ENCODE measurements at places on chromosomes 2 and 18.

DNA sequence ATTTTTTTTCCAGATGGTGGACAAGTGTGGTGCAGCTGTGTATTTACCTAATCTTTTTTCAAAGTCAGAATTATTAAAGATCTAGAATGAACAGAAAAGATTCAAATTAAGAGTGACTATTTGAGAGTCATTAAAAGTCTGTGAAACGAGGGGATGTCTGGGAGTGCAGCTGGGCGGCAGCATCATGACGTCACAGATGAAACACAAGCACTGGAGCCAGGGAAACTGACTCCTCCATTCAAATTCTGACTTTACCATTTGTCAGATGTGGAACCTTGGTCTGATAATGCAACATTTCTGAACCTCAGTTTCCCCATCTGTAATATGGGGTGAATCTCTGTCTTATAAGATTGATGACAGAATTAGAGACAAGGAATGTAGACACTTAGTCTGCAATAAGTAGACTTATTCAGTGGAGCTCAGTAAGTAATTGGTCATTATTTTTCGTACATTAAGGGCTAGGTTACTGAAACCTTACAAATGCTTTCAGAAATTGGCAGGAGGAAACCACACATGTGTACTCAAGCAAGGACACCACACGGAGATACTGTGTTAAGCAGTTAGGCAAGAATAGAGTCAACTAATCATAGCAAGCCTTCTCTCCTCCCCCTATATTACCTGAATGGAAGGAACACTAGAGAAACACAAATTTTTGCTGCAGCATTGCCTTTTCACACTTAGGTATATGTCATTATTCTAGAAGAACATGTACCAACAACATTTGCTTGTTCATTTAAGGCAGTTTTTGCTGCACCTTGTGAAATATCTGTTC, 27.8 kb upstream of the CXXC1 start:
- DNase-seq: no peak

GRCh38 chr2:98446850-98447249, 2.2 kb downstream of the INPP4A start:
- DNase-seq: no peak

DNA sequence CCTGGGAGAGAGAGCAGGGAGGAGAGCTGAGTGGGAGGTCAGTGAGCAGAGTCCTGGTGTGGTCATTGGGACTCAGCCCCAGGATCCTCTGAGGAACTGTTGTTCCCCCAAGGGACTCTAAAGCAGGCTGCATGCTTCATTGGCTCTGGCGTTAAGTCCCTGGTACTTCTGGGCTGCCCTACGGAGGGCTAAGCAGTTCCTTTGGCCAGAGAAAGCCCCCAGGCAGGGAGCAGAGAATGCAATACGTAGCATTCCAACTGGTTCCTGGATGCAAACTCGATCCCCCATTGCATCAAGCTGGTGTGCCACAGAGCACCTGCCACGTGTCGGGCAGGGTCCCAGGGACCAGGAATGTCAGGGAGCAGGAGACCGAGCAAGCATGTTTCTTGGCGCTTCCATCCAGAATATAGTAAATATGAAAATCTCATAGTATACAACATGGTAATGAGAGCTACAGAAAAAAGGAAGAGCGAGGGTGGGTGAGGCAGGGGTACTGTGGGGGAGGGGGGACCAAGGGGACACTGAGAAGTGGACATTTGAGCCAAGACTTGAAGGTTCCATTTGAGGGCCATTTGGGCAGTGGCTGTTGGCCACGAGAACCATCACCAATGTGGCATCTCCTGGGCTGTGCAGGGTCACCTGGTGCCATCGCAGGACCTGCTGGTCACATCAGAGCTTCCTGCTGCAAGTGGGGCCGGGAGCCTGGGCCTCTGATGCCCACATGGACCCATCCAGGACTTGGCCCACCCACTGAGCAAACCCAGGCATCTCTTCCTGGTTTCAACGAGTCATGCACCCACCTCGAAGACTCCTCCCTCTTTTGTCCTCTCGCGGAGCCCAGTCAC, 160.4 kb downstream of the ASB1 start:
- no peak for DNase-seq

DNA sequence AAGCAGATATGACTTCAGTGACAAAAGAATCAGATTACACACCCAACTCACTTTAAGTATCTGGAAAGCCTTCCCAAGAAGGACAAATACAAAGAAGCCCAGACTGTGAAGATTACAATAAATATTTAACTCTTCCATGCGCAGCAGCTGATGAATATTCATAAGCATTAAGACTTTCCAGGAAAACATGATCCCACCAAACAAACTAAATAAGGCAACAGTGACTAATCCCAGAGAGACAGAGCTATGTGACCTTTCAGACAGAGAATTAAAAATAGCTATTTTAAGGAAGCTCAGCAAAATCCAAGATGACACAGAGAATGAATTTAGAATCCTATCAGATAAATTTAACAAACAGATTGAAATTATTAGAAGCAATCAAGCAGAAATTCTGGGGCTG, 108.2 kb upstream of the UBE2E3 start:
- no peak for DNase-seq

GRCh38 chr2:6806604-6807003, 59.1 kb downstream of the CMPK2 start:
- DNase-seq: no peak

GRCh38 chr2:26864646-26865045, 16.7 kb downstream of the DPYSL5 start:
- no peak for DNase-seq

GRCh38 chr2:26316041-26316440, 29.9 kb upstream of the SELENOI start:
- no peak for DNase-seq

- no peak for DNase-seq
Observed at GRCh38 chr2:107312240-107312639, 426.3 kb upstream of the ST6GAL2 start.

GRCh38 chr2:105324101-105324500, 5.4 kb downstream of the TGFBRAP1 start:
- DNase-seq: no peak

All from stimulated activated CD4-positive, alpha-beta T cell treated with anti-CD3 and anti-CD28 coated beads, Interleukin-1b, Interleukin-23, amount 100 ng/mL, for 1 hour (primary cell).